GM20000 (cell line): ENCODE measurements at places on chromosomes 3 and 15.
A peak's percentile ranks its signal among the peaks of the same experiment; 100 is the strongest.

- no peak for DNase-seq
Observed at GRCh38 chr3:151400341-151400740, 15.8 kb upstream of the P2RY12 start.

DNA sequence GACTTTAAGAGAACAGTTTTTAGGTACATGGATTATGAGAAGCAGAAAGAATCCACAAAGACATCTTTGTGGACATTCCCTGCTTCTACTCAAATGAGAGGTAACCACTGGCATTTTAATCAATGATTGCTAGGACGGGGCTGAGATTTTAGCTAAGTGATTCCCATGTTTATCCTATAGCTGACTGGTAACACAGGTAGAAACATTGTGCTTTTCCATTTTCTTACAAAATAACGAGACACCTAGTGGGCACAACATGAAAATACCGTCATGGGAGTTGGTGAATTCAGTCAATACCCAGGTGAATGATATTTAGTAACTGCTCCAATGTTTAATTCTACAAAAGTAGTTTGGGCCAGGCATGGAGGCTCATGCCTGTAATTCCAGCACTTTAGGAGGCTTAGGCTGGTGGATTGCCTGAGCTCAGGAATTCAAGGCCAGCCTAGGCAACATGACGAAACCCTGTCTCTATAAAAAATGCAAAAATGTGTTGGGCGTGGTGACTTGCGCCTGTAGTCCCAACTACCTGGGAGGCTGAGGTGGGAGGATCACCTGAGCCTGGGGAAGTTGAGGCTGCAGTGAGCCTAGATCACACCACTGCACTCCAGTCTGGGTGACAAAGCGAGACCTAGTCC, 37.2 kb upstream of the DENND4A start:
- peak; percentile 33 for DNase-seq

- DNase-seq, result no peak
Observed at GRCh38 chr15:28260722-28261121, 61.3 kb downstream of the HERC2 start.

DNA sequence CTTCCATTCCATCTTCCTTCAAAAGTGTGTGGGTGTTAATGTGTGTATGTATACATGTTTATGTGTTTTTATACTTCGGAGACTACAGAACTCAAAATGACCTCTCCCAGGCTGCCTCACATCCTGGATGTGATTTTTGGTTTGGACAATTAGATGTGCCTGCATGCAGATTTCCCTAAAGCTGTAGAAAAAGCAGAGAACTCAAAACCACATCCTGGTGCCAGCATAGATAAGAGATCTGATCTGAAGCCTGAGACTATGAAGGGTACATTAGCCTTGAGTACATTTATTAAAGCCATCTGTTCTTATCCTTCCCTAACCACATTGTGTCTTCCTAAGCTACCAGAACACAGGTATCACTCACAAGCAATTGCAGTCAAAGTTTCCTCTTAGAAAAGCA, 319.4 kb upstream of the RASGRP1 start:
- DNase-seq, result no peak

DNA sequence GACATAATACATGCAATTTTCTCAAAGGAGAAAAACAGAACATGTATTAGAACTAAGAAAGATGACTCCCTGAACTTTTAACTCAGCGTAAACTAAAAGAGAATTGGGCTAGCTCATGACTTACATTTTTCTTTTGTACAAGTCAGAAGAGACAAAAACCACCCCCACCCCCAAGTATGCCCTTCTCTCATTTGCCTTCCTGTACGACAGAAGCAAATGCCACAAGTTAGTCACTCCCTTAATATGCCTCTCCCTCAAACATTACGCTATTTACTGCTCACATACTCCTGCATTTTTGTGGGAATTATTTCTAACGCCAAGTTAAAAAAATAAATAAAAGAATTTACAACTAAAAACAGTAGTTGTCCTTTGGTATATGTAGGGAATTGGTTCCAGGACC, 22.0 kb downstream of the CPEB1 start:
- no peak for DNase-seq
